KG1 (cell line): ENCODE measurements at places on chromosomes 2 and 18.

GRCh38 chr2:1795261-1796231, 51.2 kb upstream of the PXDN start:
- no peak for DNase-seq

DNA sequence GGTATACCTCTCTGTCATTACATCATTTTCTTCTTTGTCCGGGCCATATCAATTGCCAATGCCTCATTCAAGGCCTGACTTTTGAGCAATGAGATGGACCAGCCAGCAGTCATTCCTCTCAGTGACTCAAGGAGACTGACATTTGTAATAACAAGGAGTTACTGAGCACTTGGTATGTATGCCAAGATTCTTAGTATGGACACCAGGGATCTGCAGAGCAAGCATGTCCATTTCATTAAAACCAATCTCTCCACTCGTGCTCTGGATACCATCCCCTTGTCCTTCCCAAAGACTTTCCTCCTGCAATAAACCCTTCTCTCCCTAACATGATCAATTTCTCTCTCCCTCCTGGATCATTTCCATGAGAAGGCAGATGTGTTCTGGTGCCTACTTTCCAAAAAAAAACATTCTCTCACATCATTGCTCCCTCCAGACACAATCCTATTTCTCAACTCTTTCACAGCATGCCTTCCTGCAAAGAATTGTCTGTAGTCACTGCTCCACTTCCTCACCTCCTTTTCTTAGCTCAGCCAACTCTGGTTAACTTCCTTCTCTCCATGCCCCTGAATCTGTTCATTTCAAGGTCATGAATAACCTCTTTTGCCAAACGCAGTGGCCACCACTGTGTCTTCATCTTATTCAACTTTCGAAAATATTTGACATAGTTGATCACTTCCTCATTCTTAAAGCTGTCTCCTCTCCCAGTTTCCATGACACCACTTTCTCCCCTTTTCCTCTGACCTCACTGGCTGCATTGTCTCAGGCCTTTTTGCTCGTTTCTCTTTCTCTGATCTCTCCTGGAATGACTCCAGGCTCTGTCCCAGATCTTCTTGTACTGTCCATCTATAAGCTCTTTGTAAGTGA, 102.8 kb upstream of the CYP1B1 start:
- DNase-seq = no peak

GRCh38 chr18:37641573-37641972, 76.0 kb upstream of the CELF4 start:
- DNase-seq = no peak

GRCh38 chr18:2853926-2854664, 7.3 kb downstream of the EMILIN2 start:
- DNase-seq = no peak

DNA sequence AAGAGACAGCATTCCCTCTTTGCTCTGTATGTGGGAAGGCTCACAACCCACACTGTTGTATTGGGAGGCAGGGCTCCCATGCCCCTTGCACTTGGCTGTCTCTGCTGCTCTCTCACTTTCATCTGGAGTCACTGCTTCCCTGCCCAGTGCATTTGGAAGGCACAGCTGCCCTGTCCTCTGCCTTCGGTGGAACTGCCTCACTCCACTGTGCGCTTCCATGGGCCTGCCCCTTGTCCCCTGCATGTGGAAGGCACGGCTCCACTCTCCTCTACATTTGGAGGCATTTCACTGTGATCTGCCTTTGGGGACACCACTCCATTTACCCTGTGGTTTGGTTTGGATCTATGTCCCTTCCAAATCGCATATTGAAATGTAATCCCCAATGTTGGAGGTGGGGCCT, 9.1 kb upstream of the PROM2 start:
- DNase-seq = no peak

DNA sequence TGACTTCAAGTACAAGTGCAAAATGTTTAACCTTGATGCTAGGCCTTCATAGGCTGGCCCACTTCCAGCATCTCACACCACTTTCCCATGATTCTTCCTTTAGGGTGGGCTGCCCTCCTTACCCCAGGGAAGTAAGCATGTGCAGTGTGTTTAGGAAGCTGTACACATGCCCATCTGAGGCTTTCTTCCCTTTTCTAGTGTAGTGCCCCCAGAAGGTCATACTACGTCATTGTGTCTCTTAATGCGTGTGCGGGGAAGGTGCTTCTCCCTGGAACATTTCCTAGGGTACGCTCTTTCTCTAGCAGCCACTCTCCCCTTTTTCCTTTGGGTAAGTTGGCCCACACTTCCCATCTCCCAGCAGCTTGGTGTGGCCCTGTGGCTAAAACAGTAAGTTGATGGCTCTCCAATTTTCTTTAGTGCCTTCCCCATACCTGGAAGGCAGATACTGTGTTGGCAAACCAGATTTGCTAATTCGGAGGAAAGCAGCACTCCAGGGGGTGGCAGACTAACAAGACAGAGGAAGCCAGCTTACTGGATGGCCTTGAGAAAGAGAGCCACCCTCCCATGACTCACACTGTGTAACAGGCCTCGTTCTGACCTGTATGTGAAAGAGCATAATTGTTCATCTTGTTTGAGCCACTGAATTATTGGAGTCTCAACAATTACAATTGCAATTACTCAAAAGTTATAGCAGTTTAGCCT, 1.1 kb upstream of the SULT6B1 start:
- DNase-seq = no peak

DNA sequence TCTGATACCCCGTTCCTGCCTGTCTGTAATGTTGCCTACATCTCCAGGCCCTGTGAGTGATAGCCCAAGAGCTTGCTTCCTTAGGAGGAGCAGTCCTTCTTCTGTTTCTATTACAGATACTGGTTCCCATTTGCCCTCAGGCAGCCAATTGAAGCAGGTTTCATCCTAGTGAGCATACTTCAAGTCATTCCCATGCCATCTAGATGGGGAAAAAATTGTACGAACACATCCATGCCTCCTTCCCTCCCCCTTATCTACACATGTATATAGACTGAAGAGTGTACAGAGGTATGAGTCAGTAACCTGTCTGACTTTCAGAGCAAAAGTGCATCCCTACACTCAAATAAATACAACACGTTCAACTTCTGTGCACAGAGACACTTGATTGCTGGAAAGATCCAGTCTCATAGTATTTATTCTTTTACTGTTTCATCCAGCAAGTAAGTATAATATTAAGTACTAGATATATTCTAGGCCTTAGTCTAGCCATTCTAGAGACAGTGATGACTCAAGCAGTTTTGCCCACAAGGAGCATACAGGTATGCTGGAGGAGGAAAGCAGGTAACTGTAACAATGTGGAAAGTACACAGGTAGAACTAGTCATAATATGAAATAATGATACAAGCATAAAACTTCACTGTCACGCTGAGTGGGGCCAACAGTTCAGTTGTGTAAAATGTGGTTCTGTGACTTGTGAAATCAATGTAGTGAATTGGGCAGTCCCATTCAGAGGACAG, 153.4 kb downstream of the MGAT5 start:
- DNase-seq = no peak

DNA sequence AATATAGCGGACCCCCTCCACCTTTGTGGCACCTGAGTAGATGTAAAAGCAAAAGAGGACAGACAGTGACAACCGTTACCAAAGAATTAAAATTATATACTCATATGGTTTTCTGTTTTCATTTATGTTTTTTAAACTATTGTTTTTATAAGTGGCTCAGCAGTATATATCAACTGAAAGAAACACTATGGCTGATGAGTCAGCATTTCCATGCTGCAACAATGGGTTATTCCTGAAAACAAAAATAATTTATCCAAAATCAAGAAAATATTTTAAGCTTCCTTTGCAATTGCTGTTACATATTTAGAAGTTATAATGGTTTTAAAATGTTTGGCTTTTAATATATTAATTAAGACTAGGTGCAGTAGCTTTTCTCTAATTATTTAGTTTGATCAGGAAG, 17.7 kb downstream of the MRPS9 start:
- DNase-seq = no peak

- no peak for DNase-seq
These were observed 316.5 kb downstream of the SOX11 start for GRCh38 chr2:6008726-6009125.

GRCh38 chr2:1728821-1729220, 15.5 kb downstream of the PXDN start:
- DNase-seq = no peak

DNA sequence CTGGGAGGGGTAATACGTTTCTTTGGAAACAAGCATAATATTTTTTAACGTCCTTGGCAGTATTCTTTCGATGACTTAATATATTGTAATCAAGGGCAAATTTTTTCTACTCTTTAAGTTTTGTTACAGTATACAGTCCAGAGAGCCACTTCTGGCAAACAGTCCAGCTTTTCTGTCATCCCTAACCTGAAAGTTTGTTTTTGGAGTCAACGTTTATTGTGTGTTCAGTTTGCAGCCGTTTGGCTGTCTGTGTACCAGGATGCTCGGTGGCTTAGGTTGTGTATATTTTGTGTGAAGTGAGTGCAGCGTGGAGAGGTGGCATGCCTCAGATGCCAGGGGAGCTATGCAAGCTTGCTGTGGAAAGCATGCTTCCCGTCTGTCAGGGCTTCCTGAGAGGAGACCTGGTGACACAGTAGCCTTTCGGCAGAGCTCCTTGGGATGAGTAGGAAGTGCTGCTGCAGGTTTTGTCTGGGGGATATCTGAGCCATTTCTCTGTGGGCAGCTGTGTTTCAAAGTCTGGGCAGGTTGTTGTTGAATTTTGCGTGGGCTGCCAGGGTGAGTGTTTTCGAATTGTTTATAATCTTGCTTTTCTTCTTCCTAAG, 14.7 kb downstream of the MAP3K20 start:
- no peak for DNase-seq

DNA sequence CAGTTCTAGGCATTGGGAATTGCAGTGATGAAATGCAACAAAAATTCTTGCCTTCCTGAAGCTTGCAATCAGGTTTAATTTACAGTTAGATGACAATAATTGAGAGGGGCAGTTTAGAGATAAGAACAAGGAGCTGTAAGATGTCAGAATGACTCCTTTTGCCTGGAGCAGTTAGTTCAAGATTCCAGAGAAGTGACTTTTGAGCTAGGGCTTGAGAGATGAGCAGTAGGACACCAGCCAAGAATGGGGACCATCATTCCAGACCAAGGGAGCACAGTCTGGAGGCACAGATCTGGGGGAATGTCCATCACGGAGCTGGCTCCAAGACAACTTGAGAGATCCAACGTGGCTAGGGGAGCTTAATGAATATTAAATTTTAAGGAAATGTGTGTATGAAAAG, 26.8 kb downstream of the CACNB4 start:
- no peak for DNase-seq

DNA sequence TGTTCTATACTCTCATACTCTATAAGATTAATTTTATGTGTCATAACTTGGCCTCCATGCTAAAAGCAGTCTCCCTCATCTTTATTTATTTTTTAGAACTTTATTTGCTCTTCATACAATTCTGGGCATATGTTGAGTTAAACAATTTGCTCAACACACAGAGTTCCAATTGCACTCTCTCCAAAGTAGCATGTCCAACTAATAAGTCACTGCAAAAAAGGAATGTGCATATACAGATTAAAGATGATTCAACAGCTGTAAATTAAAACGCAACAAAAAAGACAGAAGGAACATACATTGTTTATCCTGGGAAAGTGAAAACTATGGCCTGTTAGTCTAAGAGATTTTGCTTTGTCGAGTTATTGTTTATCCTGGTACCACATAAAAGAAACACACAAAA, 277.7 kb upstream of the ACVR2A start:
- DNase-seq = no peak

DNA sequence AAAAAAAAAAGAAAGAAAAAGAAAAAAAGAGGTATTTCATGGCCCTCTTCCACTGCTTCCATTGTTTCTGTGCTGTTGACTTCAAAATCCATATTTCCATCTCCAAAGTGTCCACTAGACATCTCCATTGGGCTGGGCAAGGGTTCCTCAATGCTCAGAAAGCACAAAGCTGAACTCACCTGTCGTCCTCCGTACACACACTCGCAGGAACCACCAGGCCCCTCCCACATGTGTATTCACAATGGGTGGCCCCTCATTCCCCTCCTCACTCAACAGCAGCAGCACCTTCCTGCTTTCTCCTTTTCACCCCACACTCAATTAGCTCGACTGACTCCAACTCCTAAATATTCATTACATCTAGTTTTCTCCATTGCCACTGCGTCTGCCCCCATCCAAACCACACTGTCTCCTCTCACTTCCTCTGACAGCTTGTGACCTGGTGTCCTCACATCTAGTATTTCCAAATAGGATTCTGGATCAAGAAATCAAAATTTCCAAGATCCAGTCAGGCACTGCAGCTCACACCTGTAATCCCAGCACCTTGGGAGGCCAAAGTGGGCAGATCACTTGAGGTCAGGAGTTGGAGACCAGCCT, 25.2 kb downstream of the OSBPL1A start:
- no peak for DNase-seq

DNA sequence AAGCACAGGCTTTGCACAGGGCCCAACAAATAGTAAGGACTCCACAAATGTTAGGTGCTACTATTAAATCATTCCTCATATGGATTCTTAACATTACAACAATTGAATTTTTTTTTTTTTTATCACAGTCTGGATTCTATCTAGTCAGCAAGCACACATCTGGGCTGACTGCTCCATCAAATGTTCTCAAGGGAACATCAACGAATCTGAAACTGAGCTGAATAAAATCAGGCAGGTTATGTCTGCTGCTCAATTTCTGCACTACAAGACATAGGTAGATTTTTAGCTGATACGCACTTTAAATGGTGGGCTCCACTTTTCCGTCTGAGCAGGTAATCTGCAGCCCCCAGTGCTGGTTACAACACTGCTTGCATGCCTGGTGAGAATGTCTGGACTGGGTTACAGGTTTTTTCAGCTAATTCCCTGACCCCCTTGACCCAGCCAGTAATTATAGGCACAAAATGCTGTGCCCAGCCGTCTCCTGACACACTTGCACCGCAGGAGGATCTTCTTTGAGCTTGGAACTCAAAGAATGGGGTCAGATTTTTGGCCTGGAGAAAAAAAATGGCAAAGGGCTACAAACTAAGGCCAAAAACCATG, 44.6 kb downstream of the ADD2 start:
- no peak for DNase-seq

- DNase-seq = no peak
These were observed 152.8 kb downstream of the PIK3C3 start for GRCh38 chr18:42107691-42108450.

GRCh38 chr2:217943446-217944321, 59.1 kb downstream of the TNS1 start:
- no peak for DNase-seq

DNA sequence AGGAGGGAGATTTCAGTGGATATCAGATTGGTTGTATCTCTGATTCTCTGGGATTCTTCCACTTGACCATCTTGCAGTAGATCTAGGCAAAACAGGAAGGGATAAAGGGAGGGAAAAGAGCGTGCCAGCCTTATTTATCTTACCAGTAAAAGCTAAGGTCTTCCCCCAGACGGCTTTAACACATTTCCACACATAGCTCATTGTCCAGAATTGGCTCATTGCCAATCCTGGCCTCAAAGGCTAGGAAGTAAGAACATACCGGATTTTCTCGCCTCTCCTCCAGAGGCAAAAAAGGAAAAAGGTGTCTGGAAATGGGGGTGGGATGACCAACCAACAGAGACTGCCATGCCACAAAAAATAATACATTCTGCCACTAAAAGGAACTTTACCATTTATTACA, 411.6 kb upstream of the NRP2 start:
- DNase-seq = no peak

GRCh38 chr18:28735731-28736130, 558.8 kb upstream of the CDH2 start:
- no peak for DNase-seq
